ENCODE measurements at places on chromosomes 6 and 20.

- no peak for DNase-seq
Measured at GRCh38 chr6:36066817-36067216, 39.2 kb downstream of the MAPK14 start.

GRCh38 chr6:111588366-111588765 is 17.3 kb downstream of the TRAF3IP2 start:
- no peak for DNase-seq

DNA sequence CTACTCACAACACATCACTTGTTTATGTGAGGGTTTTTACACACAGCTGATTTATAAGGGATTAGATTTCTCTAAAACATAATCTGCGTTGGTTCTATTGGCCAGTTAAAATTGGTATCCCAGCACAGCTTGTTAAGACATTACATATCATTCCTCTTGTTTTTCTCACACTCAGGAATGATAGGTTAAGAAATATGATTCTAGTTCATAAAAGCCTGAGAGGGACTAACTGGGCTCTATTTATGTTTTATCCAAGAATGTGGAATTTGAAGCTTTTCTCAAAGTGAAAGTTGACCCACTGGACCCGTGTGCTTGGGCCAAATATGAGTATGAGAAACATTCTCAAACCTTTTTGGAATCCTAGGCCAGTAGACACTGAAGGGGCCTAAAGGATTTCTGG is 117.3 kb downstream of the TMEM170B start:
- no peak for DNase-seq

GRCh38 chr6:87200469-87201175 is 45.3 kb downstream of the ZNF292 start:
- no peak for DNase-seq

- DNase-seq, result peak; percentile 19
Measured at GRCh38 chr6:40251637-40252300, 317.5 kb upstream of the MOCS1 start.

DNA sequence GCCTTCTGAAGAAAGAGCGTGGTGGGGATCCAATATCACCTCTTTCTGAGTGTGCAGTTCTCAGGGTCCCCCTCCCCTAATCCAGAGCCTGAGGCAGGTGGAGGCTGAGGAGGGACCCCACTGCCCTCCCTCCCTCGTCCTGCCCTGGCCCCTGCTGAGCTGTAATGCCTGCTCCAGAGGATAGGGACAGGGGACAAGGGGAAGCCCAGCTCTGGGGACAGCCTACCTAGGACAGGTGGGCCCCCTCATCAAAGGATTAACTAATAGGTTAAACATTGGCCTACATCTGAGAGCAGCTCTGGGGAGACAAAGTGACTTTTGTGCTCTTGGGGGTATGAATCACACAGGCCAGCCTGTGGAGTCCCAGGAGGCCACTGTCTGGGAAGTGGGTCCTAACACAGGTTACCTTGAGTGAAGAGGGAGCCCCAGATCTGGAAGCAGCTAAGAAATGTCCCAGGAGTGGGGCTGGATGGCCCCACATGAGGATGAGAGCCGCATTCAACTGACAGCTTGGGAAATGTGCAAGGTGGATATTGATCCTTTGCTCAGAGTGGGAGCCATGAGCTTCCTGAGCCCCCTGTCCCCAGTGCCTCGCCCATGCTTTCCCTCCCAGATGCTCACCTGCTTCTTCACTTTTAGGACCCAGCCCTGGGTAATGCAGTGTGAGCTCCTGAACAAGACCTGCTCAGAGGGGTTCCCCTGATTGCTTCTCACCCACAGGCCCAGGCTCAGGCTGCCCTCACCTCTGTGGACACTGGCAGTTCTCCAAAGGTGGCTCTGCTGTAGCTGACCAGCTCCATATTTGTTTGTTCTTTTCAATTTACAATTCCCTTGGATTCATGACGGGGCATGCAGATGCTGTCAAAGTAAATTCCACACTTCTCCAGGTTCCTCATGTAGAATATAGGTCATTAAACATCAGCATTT is 17.8 kb upstream of the CST9L start:
- DNase-seq, result no peak

DNA sequence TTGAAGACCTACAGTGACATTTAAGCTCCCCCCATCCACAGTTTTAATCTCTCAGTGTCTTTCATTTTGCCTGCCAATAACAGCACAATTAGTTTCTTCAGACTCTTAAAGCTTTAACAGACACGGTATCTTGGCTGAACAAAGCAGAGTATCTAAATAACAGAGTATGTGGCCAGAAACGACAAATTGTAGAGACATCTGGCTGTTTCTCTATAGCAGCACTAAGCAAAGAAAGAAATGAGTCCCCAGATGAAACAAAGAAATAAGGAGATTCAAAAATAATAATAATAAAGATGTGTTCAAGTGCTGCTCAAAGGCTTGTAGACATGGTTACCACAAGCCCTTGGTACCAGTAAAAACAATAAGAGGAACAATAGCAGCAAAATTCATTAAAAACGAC is 97.8 kb upstream of the HDAC2 start:
- no peak for DNase-seq

GRCh38 chr6:165231581-165232561 is 77.5 kb downstream of the C6orf118 start:
- peak; percentile 73 for DNase-seq

- no peak for DNase-seq
Measured at GRCh38 chr6:109783250-109783986, 92.3 kb downstream of the FIG4 start.

- DNase-seq, result no peak
Measured at GRCh38 chr20:47198254-47198671, 158.2 kb downstream of the ZMYND8 start.

DNA sequence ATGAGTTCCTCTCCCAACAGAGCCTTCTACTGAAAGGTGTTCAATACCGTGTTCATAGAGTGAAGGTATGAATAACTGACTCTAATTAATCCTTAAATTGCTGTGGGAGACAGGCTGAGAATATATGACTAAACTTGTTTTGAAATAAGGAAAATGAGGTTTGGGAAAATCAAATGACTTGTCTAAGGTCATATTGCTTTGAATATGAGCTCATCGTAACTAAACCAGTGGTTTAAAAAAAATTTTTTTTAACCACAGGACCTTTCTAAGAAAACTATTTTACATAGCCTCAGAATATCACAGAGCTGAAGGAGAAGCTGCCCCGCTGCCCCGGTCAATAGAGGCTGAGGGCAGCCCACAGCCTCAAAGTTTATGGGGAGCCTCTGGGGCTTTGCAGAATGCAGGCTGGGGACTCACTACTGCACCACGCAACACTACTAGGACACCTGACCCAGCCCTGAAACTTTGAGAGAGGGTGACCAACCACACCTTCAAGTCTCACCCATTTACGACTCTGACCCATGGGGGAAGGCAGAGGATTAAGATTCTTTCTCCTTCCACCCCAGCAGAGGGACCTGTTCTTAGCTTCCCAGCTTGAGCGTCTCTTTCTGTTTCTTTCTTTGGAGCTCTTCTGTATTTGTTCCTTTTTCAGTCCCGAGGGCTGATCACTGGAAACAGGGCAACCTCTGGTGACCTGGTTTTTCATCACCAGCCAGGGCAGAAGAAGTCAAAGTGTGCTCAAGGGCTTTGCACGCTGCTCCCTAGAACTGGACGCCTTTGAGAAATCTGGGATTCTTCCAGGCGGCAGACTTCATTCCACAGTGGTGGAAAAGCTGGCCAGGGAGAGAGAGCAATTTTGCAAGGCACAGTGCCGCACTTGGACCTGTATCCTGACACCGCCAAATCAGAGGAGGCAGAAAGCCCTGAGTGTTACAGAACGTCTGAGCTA is 220.2 kb downstream of the ATXN1 start:
- no peak for DNase-seq

GRCh38 chr6:149939909-149940671 is 1.7 kb upstream of the ULBP2 start:
- no peak for DNase-seq

GRCh38 chr6:40900791-40901190 is 138.2 kb downstream of the UNC5CL start:
- DNase-seq, result no peak

- DNase-seq, result no peak
Measured at GRCh38 chr20:2654831-2655230, 2.4 kb downstream of the NOP56 start.

DNA sequence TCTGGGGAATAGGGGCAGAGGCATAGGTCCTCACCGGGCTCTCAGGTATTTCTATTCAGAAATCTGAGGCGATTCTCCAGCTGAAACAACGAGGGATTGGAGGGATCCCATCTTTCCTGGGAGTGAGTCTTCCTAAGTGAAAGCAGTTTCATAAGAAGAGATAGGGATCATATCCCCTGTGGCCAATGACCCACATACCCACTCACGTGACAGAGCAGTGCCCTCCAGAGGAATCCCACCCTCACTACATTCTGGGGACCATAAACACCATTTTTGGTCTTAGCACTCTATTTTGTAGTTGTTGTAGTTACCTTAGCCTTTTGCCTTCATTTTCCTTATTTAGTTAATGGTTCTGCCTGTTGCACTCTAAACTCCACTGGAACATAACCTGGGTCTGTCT is 121.1 kb downstream of the GPR63 start:
- no peak for DNase-seq

DNA sequence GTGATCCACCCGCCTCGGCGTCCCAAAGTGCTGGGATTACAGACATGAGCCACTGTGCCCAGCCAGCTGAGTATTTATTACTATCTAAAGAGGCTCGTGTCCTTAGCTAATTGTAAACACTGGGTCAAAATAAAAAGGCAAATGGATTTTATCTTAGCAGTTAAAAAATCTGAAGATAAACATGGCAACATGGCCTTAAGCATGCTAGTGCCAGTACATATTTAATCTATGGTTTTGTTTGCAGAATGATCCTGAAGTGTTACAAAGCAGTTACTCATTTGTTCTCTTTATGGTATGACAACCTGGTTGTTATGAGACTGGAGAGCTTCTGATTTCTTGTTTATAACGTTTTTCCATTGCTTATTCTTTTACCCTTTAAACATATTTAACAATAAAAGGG is 3.9 kb upstream of the KIAA0408 start:
- DNase-seq, result peak; percentile 17

DNA sequence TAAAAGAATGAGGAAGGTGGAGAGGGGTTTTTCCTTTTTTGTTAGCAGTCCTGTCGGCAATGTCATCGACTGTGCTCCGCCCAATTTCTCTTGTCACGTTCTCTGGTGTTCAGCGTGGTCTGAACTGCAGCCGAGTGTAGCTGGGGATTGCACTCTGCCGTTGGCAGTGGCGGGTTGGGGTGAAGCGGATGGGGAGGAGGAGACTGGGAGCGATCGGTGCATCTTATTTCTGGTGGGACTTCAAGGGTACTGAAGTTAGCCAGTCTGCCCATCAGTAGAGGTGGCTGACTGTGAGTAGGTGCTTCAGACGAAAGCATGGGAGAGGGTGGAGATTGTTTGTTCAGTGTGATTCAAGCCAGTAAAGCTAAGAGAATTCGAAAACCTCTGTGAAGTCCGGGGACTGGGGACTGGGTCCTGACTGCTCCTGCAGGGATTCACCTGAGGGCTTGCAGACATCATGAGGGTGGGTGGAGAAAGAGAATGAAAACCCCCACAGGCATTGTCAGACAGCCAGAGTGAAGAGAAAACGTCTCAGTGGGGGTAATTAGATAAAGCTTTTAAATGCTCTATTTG is 5.1 kb downstream of the RREB1 start:
- peak; percentile 57 for DNase-seq

DNA sequence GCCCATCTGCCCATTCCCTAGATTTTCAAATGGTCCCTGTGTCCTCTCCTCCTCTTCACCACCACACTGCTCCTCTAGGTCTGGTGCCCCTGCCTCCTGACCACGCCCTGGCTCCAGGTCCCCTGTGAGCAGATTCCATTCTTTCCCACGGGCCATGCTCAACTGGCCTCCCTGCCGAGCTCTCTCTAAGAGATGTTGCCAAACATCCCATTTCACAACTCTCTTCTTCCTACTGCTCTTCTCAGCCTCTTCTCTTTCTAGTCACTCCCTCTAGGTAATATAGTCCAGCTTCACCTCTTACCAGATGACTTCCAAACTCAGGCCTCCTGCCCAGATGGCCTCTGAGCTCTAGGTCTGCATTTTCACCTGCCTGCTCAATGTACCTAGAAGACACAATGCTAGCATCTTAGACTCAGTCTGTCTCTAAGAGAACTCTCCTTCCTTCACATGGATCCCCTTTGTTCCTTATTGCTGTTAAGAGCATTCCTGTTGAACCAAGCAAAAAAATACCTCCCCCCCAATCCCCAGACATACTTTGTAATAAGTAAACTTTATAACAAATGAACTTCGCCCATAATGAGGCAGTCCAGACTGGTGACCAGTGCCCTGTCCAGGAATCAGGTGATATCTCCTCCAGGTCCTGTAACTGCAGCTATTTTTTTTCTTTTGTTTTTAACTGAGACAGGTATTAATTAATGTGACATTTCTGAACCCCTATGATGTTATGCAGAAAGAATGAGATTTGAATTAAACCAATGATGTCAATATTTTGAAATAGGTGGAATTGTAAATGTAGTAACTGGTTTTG is 79.0 kb downstream of the LYRM4 start:
- DNase-seq, result no peak

DNA sequence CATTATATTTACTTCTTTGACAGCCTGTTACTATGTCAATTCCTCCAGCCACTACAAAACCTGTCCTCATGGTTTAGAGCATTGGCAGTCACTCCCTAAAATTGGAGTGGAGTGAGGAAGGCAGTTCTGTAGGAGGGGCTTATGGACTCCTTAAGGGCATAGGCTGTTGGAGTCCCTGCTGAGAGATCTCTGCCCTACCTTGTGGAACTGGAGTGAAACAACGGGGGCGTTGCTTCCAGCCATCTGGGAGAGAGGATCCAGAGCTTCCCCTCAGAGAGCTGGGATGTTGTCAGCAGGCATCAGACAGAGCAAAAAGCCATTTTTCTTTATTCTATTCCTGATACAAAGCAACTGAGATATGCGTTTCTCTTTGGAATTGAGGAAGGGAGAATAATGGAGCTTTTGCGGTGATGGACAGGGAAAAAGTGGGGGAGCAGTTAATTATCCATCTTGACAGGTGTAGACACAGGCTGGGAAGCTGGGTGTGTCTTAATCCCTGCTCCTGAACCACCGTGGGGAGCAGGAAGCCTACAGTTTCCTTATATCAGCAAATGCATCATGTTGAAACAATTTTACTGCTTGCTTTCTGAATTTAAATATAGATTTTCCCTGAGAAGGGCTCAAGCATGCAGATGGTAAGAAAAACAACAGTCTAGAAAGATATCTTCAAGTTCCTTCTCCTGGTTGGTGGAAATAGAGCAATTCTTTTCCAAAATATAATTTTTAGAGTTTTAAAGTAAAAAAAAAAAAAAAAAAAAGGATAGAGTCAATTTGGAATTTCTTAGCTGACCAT is 402.5 kb downstream of the PLCB1 start:
- no peak for DNase-seq

- DNase-seq, result no peak
Measured at GRCh38 chr6:158009935-158010585, 28.4 kb downstream of the SYNJ2 start.

- no peak for DNase-seq
Measured at GRCh38 chr20:31551163-31552081, 37.2 kb downstream of the HM13 start.

DNA sequence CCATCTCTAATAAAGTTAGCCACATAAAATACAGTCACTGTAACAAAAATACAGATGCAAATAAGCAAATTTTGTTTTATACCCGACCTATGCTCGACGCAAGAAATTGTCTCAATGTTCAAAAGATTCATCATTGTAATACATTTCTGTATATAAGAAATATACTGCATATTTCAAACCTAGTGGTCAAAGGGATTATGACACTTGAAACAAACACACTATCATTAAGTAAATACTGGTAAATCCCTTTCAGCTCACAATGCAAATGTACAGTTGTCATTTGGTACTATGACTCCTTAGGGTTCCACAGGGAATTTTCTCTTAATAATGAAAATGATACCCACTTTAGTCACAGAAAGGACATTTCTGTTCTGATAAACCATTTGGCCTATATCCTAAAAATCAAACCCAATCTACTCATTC is 2.2 kb downstream of the HIVEP2 start:
- peak; percentile 8 for DNase-seq
